Urinary bladder (tissue), 4 donors: ENCODE measurements at places on chromosomes 5 and 9. TPM values are rescaled to one million over a fixed set of nuclear protein-coding genes. Genes with fewer than 3 reads are reported as not detected.

Gene PROB1
- 1.4 TPM for total RNA-seq

Gene TRIM36
- 1.8 TPM for total RNA-seq

Gene CCDC180
- total RNA-seq, result 10.0 TPM

Gene CCIN
- total RNA-seq, result 1.1 TPM

Gene SPATA31A3
- total RNA-seq, result not detected

Gene EPB41L4A
- total RNA-seq, result 49.4 TPM

Gene IFNA21
- total RNA-seq, result not detected

Gene DAPK1
- 79.2 TPM for total RNA-seq

Gene IL17B
- 8.9 TPM for total RNA-seq

Gene CLTA
- total RNA-seq, result 120 TPM

GRCh38 chr9:4936823-4937222 is 48.2 kb upstream of the JAK2 start:
- DNase-seq, result no peak

DNA sequence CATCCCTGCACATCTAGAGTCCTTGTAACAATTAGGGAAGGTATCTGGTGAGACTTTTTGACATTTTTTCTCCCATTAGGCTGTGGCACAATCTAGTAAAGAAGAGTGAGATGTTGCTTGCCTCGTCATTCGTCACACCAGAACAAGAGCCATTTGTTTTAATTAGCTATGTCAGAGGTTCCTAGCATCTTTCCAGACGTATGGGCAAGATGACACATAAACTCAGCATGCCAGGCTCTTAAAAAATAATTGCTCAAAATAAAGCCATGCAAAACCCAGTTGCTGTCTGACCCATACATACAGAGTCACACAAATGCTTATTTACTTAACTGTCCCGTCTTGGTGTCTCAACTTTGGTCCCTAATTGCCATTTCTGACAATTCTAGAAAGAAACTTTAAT is 125.9 kb downstream of the TRPM3 start:
- DNase-seq, result no peak

DNA sequence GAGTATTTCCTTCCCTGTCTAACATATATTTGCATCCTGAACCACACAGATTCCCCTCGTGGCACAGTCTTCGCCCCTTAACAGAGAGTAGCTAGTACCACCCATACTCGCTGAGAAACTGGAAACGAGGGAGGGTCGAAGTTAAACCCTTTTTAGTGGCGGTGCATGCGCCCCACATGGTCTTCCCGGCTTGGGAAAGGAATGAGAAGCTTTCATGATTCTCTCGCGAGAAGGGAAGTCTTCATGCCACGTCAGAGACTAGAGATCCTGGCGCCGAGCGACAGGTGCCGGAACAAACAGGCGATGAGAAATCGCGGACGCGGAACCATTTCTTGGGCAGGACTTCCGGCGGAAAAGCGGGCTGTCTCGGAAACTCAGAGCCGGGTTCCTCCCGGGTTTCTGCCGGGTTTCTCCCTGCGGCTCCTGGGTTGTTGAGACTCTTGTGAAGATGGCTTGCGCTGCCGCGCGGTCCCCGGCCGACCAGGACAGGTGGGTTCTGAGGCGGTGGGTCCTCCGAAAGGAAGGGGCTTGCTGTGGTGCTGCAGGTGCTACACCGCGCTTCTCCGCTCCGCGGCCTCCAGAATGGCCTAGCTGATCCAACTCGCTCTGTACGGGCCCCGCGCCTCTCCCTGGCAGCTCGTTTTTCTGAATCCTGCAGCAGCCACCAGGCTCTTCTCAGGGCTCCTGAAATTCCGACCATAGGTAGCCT is at the start of gene SRP19:
TSS of gene SRP19 (plus strand) at position 359 of the 709 bp plus-strand sequence. CDS start at position 449, 90 bp downstream.
- peak; percentile 95 for DNase-seq

DNA sequence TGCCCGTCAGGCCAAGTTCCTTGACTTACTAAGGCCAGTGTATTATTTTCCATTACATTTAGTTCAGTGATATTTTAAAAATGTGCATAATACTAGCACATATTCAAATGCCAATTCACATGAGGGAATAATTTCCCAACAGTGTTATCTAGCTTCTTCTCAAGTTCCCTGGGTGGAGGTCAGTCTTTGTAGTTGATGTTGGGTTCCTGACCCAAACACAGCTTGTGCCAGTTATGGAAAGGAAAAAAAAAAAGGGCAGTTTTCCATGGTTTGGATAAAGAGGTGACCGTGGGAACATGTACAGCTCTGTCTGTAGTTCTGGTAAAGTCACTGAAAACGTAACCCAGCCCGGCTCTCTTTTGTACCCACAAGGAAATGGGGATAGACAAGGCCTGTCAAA is 11.5 kb upstream of the PTPN3 start:
- DNase-seq, result no peak

- no peak for DNase-seq
These were observed 558.6 kb upstream of the SGCD start for GRCh38 chr5:155768332-155768731.

DNA sequence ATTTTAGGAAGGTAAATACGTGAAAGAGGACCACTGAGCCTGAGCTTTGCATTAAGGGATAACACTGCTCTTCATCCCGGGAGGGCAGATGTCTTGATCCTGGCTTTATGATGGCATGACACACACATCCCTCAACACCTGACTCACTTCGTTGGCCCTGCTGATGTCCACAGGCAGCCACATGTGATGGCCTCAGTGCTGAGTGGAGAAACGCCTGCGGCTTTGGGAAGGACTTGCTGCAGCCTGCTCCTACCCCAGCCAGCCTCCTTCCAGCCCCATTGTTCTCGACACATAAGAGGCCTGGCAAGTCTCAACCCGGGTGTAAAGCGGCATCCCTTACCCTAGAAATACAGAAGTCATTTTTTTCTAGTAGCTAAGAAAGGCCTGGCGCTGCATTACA is 169.0 kb downstream of the SYK start:
- no peak for DNase-seq

DNA sequence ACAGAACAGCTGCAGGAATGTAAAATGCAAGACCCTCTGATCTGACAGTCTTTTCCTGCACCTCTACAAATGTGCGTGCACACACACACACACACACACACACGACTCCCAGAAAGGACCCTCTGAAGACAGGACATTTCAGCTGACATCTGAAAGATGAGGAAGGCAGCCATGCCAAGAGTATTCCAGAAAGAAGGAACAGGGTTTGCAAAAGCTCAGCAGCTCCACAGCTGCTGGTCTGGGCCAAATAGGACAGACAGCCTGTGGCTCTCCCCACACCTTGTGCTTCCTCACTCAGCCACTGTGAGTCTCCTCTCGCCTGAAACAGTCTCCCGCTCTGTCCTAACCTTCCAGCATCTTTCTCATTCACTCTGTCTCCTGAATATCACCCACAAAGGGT is 189.0 kb downstream of the PALM2AKAP2 start:
- DNase-seq, result no peak

GRCh38 chr5:89065919-89066318 is 182.9 kb upstream of the MEF2C start:
- DNase-seq, result no peak

DNA sequence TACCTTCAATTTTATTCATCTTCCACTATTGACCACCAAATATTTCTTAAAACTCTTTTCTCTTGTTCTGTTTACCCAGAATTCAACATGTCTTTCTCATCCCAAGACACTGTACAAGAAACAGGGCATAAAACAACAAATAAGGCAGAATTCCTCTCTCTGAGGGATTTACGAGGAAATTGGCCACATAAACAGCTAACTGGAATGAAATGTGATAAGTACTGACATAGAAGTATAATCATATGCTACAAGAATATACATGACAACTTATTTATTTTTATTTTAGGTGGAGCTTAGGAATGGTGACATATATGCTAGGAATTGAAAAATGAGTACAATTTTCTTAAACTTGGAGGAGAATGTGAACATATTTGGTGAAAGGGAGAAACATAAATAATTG is 48.8 kb upstream of the FBN2 start:
- DNase-seq, result no peak

- no peak for DNase-seq
These were observed 28.9 kb downstream of the ZNF366 start for GRCh38 chr5:72478276-72478675.

DNA sequence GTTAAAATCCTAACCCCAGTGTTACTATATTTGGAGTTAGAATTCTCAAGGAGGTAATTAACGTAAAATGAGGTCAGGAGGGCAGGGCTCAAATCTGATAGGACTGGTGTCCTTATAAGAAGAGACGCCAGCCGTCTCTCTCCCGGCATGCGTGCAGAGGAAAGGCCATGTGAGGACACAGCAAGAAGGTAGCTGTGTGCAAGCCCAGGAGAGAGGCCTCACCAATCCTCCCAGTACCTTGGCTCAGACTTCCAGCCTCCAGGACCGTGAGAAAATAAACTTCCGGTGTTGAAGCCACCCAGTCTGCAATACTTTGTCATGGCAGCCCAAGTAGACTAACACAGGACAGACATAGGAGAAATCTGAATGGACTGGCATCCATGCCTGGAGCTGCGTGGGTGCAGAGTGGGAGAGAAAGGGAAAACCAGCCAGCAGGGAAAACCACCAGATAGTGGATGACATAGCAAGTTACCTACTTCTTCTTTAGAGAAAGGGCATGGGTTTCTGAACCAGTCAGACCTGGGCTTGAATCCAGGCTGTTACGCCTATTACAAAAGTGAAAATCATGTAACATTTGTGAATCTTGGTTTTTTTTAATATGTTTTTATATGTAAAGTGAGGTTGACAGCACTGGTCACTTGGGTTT is 89.2 kb downstream of the FSTL4 start:
- DNase-seq, result no peak

DNA sequence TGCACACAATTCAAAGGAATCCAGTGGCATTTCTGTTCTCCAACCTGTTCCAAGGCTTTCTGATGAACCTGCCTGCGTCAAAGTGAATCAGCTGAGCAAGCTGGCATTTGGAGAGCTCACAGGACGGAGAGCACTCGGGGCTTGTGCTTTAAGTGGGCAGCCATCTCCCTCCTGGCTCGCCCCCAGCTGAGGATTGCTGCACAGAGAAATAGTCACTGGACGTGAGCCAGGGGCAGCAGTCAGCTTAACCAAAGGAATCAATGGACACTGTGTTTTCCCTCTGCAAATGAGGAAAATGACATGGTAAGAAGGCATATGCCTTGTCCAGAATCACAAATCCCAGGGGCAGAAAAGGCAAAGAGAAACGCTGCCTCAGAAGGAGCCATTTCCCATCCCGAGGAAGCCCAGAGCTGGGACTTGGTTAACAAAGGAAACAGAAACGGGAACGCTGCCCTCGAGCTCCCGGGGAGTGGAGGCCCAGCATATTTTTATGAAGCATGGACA is 299.4 kb downstream of the ZSWIM6 start:
- DNase-seq, result no peak

GRCh38 chr9:125763394-125763801 is 16.2 kb downstream of the PBX3 start:
- no peak for DNase-seq

DNA sequence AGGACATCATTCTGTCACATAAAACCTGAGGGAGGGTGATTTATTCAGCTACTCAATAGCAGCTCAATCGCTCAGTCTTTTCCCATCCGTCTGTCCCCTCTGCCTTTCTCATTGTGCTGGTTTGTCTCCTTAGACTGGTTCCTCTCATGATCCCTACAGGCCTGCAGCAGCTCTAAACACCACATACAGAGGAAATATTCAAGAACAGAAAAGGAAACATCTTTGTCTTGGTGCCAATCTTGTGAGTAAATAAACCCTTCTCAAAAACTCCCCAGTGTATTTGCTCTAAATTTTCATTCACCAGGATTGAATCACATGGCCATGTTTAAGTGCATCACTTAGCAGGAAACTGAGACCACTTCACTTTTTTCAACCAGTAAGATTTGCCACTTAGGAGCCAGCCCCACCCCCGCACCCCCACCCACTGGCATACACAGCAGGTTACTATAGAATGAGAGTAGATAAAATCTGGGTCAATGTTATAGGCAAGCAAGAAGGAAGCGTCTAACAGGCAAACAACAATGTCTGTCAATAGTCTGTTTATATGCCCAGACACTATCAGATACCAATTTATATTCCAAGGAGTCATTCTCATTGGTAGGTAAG is 895.5 kb upstream of the DMAC1 start:
- DNase-seq, result no peak

- DNase-seq, result no peak
These were observed 1284.5 kb downstream of the EFNA5 start for GRCh38 chr5:106386287-106386686.

GRCh38 chr9:78753039-78753438 is 456.1 kb downstream of the PSAT1 start:
- DNase-seq, result no peak

DNA sequence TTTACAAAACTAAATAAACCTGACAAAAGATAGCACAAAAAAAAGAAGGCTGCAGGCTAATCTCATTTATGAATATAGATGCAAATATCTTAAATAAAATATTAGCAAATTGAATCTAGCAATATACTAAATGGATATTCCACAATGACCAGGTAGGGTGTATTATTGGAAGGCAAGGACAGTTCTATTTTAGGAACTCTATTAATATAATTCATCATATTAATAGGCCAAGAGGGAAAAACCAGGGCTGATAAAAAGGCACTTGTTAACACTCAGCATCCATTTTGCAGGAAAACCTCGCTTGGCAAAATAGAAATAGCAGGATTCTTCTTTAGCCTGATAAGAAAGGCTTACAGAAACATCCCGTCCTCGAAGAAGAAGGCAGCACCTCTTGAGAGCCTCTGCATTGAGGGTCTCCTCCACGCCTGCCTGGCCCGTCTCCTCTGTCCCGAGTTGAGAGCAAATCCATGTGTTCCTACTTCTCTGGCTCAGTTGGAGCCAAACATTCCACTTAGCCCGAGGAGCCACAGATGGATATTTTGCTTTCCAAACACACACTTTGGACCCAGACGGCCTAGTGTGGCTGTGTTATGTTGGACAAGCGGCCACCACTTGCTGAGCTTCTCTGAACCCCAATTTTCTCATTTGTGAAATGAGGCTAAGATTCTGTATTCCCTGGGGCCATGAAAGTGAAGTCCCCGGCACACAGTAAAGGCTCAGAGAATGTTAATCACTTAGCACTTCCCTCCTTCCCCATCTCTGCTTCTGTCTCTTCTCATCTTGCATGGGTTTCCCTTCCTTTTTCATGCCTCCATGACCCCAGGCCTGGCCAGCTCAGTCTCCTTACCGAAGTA is 181.8 kb upstream of the MVB12B start:
- DNase-seq, result no peak

DNA sequence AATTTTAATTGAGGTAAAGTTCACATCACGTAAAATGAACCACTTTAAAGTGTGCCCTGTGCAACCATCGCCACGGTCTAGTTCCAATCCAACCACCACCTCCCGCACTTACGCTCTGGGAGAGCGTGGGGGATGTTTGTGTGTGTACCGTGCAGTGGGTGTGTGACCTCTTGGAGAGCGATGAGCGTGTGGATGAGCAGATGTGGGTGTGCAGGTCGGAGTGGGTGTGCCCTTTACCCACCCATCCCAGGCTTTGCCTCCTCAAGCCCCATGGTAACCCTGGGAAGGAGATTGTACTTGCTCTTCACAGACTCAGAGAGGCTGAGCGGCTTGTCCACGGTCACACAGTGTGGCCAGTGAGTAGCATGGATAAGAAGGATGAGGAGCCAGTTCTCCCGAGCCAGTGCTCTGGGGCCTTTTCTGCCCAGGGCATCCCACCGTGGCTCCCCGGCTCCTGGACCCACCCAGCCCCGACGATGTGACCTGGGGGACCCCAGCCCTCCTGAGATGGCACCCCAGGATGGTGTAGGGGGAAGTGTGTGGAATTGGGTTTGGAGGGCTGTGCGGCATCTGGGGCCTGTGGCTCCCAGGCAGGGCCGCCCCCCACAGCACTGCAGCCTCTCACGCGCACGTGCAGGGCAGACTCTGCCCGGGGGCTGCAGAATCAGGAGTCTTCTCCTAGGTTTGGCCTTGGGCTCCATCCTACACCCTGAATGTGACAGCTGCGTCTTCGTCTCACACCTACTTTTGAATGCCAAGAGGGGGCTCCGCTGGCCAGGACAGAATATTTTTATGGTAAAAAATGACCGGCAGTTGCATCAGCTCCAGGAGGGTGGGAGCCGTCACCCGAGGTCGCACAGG is 13.6 kb downstream of the LHX3 start:
- no peak for DNase-seq
